ENCODE measurements at places on chromosomes 3 and 15.

DNA sequence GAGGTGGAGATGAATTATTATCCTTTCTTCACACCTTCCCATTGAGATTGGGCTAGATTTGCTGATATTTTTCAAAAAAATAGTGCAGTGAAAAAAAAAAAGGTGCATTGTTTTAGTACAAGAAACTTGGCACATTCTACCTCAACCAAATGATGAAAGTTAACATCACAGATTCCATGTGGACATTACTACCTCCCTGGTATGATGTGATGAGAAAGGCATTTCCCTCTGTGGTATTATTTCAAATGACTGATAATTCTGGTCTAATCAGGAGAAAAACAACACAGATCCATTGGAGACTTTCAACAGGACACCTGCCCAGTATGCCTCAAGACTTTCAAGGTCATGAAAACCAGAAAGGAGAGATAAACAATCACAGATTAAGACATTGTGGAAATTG is 313.4 kb downstream of the BCHE start:
- no peak for DNase-seq

- DNase-seq, result no peak
Observed at GRCh38 chr3:39105687-39106063, 1.8 kb downstream of the GORASP1 start.

DNA sequence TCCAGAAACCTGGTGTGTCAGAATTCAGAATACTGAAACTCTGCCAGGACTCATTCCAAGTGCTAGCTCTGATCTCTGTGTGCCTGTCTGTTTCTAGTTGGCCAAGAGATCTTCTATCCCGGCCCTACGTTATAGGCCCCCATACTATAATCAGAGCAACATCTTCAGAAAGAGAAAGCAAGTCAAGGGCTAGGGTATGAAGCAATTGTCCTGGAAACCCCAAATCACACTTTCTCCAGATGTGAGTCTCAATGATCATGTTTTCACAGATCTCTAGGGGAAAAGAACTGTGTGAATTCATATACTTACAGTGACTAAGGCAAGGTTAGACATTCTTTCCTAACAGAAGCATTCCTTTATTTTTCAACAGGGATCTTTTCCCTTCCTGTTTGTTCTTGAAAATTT is 309.7 kb downstream of the SLC9A9 start:
- no peak for DNase-seq

- no peak for DNase-seq
Observed at GRCh38 chr3:144296808-144297207, 325.2 kb downstream of the DIPK2A start.

- no peak for DNase-seq
Observed at GRCh38 chr3:107578091-107578490, 55.3 kb downstream of the BBX start.

DNA sequence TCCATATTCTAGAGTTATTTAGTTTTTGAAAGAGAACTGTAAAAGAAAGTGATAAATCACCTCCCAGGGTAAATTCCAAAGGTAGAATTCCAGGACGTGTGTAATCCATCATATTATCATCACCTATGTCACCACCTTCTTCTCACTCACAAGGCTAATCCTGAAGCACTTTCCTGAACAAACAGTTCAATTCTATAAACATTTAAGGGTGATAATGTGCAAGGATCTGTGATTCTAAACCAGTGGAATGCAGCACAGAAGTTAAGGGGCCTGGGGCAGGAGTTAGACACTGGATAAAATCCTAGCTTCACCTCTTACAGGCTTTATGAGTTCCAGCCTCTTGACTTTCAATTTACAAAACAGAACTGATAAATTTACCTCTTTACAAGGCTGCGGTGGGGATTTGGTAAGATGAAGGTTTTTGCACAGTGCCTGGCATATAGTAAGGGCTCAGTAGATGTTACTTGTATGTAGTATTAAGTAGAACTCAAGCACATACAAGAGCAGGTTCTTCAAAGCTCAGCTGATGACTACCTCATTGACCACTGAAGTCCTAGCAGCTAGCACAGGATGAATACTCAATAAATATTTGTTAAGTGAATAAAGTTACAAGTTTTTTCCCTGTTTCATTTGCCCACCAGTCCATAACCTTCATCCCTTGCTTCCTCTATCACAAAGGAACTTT is 47.3 kb upstream of the CCDC80 start:
- no peak for DNase-seq

DNA sequence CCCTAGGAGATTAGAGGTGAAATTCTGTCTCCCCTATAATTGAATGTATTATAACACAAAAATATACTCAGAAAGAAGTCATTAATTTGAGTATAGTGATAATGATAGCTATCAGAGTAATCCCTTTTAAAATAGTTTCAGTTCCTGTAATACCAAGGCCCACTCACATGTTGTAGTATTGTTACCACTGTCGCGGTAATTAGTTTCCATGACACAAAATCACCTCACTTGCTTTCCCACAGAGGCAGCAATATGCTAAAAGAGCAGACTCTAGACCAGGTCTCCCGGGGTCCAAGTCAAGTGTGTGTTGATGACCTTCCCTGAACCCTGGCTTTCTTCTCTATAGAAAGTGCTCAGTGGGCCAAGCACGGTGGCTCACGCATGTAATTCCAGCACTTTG is 39.5 kb upstream of the NSMCE3 start:
- no peak for DNase-seq

DNA sequence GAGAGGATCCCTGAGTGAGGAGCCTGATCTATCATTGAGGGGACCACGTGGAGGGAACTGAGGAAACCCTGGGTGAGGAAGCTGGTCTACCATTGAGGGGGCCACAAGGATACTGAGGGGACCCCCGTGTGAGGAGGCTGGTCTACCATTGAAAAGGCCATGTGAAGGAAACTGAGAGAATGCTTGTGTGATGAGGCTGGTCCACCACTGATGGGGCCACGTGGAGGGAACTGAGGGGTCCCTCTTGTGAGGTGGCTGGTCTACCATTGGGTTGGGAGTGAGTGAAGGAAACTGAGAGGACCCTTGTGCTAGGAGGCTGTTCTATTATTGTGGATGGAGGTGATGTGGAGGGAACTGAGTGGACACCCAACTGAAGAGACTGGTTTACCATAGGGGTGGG is 161.3 kb downstream of the FBLN2 start:
- no peak for DNase-seq

- DNase-seq, result no peak
Observed at GRCh38 chr3:89360156-89360555, 252.7 kb downstream of the EPHA3 start.

DNA sequence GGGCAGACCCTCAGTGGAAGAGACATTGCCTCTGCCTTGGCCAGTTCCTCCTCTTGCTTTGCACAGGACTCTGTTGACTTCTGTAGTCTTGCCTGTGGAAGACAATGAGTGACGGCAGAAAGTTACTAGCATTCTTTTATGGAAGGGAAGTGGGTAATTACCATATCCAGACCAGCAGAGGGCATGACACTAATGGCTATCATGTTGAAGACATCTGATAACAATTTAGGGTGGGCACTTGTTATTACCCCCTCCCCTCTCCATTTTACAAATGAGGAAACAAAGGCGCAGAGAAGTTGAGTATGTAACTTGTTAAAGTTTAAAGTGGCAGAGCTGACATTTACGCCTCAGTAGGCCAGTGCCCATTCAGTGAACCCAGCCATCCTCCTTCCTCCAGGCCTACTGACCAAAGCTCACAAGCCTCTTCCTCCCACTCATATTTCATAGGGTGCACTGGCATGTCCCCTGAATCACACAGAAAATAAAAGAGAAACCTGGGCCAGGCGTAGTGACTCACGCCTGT is 48.2 kb upstream of the FMN1 start:
- no peak for DNase-seq
